ENCODE measurements at places on chromosomes 1 and 21. TPM values are rescaled to one million over a fixed set of nuclear protein-coding genes. Genes with fewer than 3 reads are reported as not detected.

Gene HMCN1
- 1.0 TPM for total RNA-seq

Gene COL9A2
- 0.71 TPM for total RNA-seq

Gene TFF2
- total RNA-seq: not detected

Gene TSPAN1
- 28.4 TPM for total RNA-seq

Gene S100A4
- 5.5 TPM for total RNA-seq

Measured in nasal cavity respiratory epithelium epithelial cell of viscerocranial mucosa (primary cell).